ENCODE measurements at places on chromosomes 1 and 21.

- DNase-seq = no peak
These were observed 12.1 kb downstream of the IRF2BP2 start for GRCh38 chr1:234597894-234598293.

GRCh38 chr21:41521489-41522027, 13.6 kb upstream of the TMPRSS2 start:
- no peak for DNase-seq

GRCh38 chr21:39610703-39611102, 2.0 kb upstream of the B3GALT5 start:
- no peak for DNase-seq

DNA sequence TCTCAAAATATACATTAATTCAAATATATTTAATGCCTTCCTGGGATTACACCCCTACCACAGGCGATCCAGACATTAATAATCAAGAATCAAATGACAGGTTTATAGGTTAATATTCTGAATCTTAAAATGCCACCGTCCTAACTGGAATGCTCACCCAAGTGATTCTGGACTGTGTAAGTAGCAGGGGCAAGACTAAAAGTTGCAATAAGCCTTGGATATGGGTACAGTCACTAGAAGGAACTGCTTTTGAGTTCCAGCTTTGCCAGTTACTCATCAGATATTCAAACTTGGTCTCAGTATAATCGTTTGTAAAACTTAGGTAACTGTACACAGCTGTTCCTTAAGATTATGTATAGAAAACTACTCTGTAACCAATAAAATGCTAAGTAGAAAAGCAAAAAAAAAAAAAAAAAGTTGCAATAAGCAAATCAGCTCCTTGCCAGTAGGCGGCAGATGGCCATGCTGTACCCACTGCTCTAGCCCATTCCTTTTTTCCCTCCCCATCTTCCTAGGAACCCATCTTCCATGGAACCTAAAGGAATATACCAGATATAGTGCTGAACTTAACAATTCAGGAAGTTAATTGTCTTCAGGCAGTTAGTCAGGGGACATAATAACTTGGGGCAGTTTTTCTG, 10.5 kb downstream of the RO60 start:
- no peak for DNase-seq

DNA sequence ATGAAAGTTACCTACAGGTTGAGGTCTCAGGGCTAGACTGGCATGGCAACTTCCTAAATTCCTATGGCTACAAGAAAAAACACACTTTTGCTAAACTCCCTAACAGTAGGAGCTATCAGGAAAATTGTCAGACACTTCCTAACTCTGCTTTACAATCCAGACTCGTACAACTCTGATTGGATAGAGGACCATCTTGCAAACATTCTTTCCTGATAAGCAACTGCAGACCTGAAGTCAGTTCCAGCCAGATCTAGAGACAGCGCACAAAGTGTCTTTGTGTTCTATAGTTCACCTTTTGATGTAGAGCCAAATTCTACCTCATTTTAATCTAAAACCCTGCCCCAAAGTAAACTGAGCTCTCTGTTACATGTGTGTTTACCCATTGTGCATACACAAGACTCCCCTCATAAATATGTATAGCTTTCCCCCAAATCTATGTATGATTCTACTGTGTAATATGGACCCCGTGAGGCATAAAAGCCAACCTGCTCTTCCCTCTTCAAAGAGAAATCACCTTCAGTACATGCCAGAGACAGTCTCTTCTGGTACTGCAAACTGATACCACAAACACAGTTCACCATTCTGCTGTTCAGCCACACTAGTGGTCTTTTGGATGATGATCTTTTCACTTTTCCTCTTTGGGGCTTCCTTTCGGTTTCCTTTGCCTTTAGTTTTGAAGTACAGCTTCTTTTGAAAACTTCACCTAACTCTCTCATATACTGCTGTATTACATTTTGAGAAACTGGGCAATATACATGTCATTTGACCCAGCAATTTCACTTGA, 21.7 kb downstream of the ZP4 start:
- no peak for DNase-seq

DNA sequence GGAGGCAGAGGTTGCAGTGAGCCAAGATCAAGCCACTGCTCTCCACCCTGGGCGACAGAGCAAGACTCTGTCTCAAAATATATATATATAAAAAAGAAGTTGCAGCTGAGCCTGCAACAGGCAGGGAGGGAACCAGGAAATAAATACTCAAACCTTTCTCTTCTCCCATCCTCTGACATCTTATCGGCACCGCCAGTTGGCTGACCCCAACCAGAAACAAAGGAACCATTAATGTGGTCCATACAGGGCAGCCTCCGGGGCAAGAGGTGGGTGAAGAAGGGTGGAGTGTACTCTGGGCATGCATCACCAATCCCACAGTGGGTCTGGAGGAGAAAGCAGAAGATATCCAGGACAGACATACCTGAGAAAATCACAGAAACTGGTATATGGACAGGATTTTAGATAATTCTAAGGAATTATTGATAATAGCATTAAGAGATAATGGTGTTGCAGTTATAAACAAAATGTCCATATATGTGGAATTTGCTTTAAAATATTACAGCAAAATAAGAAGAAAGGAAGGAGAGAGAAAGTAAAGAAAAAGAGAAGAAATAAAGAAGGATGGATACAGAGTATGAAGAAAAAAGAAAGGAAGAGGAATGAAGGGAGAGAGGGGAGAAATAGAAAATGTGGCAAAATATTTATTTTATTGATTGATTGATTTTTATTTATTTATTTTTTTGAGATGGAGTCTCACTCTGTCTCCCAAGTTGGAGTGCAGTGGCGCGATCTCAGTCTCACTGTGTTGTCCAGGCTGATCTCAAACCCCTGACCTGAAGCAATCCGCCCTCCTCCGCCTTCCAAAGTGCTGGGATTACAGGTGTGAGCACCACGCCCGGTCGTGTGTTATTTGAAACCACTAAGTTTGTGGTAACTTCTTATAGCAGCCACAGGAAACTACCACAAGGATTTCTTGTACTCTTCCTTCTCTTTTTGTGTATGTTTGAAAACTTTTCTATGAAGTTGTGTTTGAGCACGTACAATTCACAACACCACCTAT, 4.1 kb upstream of the PTAFR start:
- no peak for DNase-seq

GRCh38 chr21:25734904-25735645, at the start of the genes ATP5PF and GABPA:
TSS of gene ATP5PF (minus strand) at chr21:25734904. CDS start at chr21:25729794, 5,110 bp downstream.
TSS of gene GABPA (plus strand) at chr21:25734972. CDS start at chr21:25741599, 6,627 bp downstream.
- DNase-seq = peak; percentile 54

Data from HuH-7.5 (cell line).